ENCODE measurements at places on chromosomes 3 and 15. TPM values are rescaled to one million over a fixed set of nuclear protein-coding genes. Genes with fewer than 3 reads are reported as not detected.

The B3GALNT1 gene
- 5.4 TPM for total RNA-seq

The KAT2B gene
- 146 TPM for total RNA-seq

The CCR2 gene
- total RNA-seq, result 80.8 TPM

The FGF12 gene
- total RNA-seq, result not detected
